ENCODE measurements at places on chromosomes 16 and 17. TPM values are rescaled to one million over a fixed set of nuclear protein-coding genes. Genes with fewer than 3 reads are reported as not detected.

DHX58 gene
- 21.6 TPM for total RNA-seq

SNX11 gene
- total RNA-seq = 32.4 TPM

DNA sequence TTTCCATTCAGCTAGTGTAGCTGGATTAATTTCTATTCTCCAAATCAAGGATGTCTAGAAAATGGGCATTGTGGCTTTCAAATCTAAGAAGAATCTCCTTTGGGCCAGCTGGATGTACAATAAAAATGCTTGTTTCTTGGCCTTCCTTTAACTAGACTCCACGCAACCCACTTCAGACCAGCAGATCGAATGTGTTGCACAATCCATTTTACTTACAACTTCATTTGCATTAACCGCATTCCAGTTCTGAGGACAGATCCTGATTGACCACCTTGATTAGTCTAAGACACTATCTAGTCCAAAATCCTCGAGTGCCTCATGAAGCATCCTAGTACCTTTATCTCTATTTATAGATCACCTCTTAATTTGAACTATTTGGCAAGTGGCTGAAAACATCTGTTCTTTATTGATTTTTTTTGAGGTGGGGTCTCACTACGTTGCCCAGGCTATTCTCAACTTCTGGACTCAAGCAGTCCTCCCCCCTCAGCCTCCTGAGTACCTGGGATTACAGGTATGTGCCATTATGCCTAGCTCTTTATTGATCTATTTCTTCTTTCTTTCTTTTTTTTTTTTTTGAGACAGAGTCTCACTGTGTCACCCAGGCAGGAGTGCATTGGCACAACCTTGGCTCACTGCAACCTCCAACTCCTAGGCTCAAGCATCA lies 20.3 kb upstream of the HAS3 start:
- DNase-seq = no peak

- DNase-seq = no peak
These were observed 18.2 kb upstream of the KRT20 start for GRCh38 chr17:40903129-40903847.

DNA sequence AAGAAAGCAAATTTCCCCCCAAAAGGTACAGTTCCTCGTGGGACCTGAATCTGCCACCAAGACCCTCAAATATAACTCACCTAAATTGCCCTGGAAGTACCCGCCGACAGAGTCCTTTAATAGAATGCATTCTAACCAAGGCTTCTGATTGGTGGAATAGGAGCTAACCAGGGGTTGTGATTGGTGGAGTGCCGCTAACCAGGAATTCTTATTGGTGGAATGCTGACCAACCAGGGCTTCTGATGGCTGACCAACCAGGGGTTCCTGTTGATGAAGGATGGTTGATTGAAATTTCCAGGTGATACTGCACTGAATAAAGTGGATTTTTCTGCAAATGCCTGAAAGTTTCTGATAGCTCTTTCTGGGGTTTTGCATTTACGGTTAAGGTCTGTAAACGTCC lies 6.5 kb downstream of the TFAP4 start:
- no peak for DNase-seq

- DNase-seq = no peak
These were observed 12.8 kb downstream of the METRNL start for GRCh38 chr17:83092186-83092585.

Measured in left lung (tissue), 14 donors.